ENCODE measurements at places on chromosomes 4 and X.
A peak's percentile ranks its signal among the peaks of the same experiment; 100 is the strongest.

GRCh38 chr4:139300431-139301112 lies 733 bp upstream of the NAA15 start:
- DNase-seq = peak; percentile 68

DNA sequence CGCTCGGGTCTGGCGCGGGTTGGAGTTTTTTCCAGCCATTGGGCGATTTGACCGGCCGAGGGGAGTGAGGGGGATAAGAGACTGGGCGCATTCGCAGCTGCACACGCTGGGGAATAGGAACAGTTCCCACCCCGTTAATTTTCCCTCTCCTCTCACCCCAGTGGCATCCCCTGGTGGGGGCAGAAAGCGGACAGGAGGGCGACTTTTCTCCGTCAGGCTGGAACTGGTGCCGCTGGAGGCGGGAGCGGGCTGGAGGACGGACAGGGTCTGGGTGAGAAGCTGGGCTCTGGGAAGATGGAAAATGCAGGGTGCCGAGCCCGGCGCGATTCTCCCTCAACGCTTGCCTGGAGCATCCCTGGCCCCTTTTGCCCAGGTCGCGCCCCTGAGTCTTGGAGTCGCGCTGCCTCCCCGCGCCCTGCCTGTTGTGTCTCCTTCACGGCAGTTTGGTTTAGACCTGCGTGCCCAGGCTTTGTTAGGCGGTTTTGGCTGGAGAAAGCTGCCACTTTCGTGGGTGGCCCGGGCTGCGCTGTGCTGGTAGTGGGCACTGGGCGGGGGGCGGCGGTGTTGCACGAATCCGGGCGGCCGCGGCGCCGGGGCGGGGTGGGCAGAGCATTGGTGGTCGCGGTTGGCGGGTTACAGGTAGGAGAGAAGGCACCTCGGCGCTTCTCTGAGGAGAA lies 2.0 kb downstream of the ADGRL3 start:
- no peak for DNase-seq

- DNase-seq = no peak
These were observed 7.0 kb upstream of the BMP3 start for GRCh38 chr4:81023484-81023883.

GRCh38 chrX:140298960-140299825 lies 205.7 kb downstream of the SOX3 start:
- no peak for DNase-seq

Measured in amniotic epithelial cell (primary cell).